ENCODE measurements at places on chromosomes 11 and 22.

DNA sequence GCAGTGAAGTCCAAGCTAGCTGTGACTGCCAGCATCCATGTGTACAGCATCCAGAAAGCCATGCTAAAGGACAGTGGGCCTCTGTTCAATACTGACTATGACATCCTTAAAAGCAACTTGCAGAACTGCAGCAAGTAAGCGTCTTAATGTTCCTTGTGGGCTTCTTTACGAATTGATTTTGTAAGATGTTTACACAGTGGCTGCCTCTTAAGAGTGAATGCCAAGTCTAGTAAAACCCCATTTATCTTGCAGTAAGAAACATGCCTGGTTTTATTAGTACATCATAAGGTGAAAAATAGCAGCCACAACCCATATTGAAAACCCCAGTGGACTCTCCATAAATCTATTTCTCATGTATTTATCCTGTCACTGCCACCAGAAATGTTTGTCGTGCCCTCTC, 20.5 kb downstream of the POLD3 start:
- no peak for DNase-seq

DNA sequence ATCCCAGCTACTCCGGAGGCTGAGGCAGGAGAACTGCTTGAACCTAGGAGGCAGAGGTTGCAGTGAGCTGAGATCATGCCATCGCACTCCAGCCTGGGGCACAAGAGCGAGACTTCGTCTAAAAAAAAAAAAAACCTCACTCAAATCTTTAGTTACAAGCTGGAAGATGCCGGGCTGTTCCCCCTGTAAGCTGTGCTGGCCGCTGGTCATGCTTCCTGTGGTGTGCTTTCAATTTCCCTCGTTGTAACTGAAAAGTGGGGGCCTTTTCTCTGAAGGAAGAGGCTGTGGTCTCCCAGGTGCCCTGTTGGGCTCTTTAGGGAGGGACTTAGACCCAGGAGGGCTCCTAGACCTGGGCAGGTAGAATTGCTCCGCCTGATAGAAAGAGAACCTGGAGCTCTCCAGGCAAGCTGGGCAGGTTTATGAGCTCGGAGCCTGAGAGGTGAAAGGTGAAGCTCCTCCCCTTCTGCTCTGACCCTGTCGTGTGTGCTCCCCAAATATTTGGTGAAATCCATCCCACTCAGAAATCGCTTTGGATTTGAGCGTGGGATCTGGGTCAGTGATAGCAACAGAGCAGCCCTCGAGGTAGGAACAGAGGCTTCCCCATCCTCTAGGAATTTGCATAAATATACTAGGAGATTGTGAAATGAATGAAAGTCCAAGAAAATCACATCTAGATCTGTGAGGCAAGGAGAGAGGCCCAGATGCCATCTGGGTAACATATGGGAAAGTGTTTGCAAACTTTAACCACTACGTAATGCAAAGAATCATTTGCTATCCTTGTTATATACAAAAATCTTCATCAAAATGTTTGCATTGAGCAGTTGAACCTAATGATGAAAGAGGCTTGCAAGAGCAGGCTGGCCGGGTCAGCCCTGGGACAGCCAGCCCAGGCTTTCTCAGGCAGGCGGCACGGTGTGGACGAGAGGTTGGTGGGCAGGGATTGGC, 154.3 kb downstream of the FBXO7 start:
- DNase-seq, result peak; percentile 87

- no peak for DNase-seq
These were observed 179.0 kb downstream of the GRM5 start for GRCh38 chr11:88886796-88887195.

- no peak for DNase-seq
These were observed 25.9 kb upstream of the HTATIP2 start for GRCh38 chr11:20337526-20338154.

- DNase-seq, result no peak
These were observed 24.6 kb downstream of the CTTN start for GRCh38 chr11:70422692-70423522.

DNA sequence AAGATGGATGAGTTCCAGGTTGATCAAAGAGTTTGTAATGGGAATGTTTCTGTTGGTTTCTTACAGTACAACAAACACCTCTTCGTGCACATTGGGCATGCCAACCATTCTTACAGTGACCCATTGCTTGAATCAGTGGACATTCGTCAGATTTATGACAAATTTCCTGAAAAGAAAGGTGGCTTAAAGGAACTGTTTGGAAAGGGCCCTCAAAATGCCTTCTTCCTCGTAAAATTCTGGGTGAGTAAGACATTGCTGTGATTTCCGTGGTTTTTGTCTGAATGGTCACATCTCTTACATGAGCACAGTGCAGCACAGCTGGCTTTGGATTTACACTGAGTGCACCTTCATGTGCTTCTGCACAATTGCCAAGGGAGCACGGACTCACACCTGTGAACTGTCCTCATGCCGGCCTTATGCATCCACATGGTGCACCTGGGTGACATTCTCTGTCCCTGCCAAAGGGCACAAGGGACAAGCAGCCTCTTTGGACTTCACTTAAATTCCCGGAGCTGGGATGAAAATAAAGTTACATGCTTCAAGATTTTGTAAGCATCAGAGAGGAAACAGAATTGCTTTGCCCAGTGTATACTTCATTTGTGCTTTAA, 107.1 kb upstream of the RASSF10 start:
- no peak for DNase-seq

DNA sequence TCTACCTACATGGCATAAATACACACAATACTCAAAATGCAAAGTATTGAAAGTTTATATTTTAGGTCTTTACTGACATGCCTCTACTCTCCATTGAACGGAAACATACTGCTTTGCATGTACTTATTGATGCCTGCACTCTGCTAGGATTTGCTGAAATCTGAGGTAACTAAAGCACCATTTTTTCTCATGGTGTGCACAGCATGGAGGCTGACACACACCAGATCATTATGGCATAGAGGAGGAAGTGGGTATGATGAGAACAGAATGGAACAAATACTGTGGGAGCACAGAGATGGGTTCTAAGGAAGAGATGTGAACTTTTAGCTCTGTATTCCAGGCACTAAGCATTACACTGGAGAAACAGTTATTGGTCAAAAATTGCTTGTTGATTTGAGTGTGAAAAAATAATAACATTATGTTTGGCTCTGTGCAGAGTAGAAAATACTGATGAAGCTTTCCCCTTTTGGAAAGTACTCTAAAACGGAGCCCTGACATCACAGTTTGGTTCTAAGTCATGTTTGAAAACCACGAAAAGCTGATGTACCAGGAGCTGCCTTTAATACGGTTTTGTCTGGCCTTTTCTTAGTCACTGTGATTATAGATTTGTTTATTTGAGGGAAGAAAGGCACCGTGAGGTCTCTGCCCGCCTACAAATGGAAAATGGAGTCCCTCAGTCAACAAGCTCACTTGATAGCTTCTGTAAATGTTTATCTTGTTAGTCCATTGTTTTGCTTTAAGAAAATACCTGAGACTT, 5.6 kb downstream of the OR52R1 start:
- DNase-seq, result no peak

GRCh38 chr11:16279524-16279923, 76.8 kb downstream of the SOX6 start:
- no peak for DNase-seq

Measured in lung (tissue), 17 donors.